ENCODE measurements at places on chromosomes 4 and X.
A peak's percentile ranks its signal among the peaks of the same experiment; 100 is the strongest.

- DNase-seq, result peak; percentile 57
These were observed 8.8 kb downstream of the DDX53 start for GRCh38 chrX:23008431-23009099.

DNA sequence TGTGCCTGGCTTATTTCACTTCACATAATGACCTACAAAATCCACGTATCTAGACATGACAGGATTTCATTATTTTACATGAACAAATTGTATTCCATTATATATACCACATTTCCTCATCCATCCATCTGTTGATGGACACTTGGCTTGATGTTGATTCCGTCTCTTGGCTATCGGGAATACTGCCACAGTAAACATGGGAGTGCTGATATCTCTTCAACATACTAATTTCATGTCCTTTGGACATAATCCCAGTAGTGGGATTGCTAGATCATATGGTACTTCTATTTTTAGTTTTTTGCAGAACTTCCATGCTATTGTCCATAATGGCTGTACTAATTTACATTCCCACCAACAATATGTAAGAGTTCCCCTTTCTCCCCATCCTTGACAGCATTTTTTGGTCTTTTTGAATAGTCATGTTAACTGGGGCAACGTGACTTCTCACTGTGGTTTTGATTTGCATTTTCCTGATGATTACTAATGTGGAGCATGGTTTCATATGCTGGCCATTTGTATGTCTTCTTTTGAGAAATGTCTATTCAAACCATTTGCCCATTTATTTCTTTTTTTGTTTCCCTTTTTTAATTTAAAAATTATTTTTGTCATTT lies 68.9 kb downstream of the HTRA3 start:
- DNase-seq, result no peak

GRCh38 chr4:96112631-96113030 lies 272.7 kb downstream of the PDHA2 start:
- DNase-seq, result no peak

DNA sequence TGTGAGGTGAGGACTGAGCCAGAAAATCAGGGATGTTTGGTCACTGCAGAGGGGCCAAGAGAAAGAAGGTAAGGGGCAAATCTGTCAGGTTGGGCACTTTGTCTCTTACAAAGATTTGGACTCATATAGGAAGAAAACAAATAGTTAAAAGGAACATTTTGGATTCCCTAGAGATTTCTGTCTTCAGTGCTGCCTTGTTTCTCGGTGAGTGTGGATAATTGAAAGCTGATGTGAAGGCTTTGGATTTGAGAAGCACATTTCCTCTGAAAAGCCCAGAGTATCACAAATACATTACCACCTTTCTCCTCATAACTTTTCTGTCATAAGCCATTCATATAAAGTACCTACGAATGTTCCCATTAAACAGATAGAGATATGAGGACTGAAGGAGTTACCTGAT lies 107.5 kb downstream of the ATG4A start:
- no peak for DNase-seq

DNA sequence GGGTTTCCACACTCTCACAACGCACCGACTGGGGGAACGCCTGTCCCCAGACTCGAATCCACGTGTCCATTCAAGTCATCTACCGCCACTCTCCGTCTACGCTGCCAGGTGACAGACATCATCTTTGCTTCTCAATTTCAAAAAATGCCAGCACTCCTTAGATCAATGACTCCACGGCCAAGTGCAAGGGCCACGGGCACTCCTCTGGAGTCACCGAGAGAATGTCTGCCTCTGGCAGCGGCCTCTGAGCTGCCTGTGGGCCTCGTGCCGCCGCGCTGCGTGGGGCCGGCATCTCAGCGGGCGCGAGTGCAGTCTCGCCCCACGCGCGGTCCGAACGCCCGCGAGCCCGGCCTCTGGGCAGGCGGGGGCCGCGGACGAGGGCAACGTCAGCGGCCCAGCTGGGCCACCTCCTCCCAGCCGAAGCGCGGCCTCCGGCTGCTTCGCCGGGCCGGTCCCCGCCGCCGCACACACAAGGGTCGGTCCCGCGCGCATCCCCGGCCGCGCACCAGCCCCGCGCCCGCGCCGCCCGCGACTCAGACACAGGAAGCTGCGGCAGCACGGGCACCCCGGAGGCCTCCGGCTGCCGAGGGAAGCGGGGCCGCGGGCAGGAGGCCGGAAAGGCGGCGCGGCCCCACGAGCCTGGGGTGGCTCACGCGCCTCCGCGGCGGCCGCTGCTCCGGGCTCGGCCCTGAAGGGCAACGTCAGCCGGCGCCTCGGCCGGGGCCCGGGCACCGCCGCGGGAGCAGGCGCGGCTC lies 450 bp downstream of the ACSL1 start:
- no peak for DNase-seq

DNA sequence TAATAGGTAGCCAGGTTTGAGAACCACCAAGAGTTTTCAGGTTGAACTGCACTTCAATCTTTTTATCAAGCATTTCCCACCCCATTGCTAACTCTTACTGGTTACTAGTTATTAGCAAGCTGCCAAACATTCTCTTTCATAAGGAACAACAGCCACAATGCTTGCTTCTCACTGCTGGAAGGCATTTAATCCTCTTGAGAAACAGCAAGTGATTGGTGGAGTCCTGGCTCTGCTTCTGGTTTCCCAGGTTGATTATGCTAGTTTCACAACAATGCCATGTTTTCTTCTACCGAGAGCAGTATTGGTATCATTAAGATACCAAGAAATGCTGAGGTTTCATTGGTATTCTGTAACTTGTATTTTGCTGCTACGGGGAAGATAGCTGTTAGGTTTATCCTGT lies 32.2 kb upstream of the TXLNG start:
- DNase-seq, result peak; percentile 9

- DNase-seq, result no peak
These were observed 161.1 kb downstream of the FBXW7 start for GRCh38 chr4:152374606-152375285.

DNA sequence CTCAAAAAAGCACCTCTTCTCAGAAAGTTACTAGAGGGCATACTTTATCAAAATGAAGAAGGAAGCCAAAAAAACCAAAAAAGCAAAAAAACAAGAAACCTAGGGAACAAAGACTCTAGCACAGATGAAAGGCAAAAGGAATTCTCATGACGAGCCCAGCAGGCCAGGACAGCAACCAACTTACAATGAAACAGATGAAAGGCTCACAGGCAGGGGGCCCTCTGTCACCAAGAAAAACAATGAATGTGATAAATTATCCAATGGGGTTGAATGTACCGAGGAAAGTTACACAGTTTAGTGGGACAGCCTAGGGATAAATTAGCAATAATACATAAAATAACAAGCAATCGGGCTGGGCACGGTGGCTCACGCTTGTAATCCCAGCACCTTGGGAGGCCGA lies 79.0 kb downstream of the GPR82 start:
- DNase-seq, result no peak

DNA sequence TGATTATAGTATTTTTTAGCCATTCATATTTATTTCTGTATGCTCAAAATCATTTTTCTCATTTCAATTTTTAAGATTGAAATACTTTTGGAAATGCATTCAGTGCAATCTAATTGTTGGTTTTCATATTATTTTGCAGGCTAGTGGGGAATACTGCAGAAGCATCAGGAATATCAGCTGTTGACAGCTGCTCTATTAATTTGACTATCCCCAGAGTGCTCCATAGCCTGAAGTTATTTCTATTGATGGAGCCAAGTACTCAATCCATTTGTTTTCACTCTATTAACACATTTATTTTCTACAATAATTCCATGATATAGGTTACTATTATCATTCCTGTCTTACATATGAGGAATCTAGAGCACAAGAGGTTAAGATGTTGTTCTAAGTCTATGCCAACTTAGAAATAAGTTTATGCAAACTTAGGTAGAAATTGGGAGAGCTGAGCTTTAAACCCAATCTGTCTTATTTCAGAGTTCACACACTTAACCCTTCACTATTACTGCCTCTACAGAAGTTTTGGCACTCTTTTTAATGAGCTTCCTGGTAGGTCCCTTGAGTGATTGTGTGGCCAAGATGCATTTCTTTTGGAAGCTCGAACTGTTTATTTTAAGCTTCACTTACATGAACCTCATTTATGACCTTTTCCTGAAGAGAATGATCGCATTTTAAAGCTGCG lies 65.6 kb upstream of the PCDH18 start:
- DNase-seq, result no peak

DNA sequence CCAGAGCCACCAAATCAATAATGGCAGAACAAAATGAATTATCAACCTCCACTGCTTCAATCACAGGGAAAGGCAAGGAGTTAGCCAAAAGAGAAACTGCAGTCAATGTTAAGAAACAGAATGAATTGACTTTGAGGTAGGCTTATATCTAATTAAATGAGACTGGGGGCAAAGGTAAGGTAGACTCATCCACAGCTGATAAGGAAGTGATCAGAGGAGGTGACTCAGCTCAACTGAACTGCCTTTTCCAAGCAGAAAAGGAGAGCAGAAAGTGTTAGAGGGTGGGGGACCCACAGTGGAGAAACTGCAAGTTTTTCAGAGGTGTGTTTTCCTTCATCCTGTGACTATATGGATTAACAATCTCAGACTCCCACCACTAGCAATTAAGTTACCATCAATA lies 345.8 kb upstream of the PPARGC1A start:
- DNase-seq, result no peak

DNA sequence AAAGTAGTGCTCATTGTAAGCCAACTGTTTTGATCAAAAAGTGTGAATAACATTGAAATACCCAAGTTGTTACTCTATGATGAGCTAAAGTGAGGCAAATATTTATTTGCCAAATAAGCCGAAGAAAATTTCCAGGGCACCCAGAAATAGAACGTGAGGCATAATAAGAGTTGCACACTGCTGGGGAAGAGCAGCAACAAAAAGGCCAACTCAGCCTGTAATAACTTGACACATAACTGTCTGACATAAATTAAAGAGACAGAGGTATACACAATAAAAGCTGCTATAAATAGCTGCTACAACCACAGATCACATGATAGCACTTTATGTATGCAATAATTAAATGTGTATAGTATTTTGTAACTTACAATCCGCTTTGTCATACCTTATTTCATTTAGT lies 2.0 kb upstream of the ABCB7 start:
- DNase-seq, result no peak

DNA sequence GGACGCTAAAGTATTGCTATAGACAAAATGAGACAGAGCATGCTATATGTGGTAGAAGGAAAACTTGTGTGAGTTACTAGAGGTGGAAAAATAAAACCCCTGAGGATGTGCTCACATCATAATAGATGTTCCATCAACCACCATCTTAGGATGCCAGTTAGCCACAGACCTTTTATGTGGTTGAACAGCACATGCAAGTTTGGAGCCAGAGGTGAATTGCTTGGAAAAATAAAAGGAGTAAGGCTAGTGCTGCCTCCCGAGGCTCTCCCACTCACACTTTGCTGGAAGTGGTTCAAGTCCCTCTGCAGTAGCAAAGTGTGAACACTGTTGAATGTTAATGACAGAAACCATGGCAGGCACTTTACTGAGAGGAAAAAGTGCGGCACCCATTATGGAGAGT lies 39.4 kb upstream of the PPARGC1A start:
- no peak for DNase-seq

GRCh38 chr4:24243641-24244040 lies 340.7 kb downstream of the DHX15 start:
- no peak for DNase-seq

- peak; percentile 37 for DNase-seq
These were observed 108.3 kb upstream of the CAMK2D start for GRCh38 chr4:113869743-113870375.

DNA sequence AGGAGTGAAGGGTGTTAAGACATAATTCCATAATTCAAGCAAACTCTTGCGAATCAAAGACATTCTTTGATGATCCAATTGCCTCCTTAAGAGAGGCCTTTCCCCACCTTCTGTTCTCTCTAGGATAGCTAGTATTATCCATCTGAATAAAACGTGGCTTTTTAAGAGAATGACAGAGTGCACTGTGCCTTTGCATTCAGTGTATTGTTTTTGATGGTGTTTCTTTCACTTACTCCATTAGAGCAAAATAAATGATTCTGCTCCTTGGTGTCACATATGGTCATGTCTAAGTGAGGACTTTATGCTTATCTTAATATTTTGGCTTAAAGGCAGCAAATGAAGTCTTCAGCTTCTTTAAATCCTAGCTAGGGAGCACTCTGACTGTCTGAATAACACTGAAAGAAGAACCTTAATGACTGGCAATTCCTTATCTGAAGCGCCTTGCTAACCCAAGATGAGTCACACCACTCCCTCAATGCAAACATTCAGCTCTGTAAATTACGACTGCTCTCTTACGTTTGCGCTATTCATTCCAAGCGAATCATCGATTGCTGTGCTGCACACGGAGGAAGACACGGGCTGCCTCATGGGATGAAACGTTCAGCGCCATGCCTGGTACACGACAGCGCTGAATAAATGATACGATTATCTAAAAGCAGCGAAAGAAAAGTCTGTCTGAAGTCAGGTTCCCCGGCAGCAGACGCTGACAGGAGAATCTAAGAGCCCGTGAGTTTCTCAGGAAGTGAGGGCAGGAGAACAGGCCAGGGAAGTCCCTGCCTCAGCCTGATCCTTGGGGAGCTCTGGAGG lies 35.1 kb upstream of the GEMIN8 start:
- DNase-seq, result peak; percentile 4

DNA sequence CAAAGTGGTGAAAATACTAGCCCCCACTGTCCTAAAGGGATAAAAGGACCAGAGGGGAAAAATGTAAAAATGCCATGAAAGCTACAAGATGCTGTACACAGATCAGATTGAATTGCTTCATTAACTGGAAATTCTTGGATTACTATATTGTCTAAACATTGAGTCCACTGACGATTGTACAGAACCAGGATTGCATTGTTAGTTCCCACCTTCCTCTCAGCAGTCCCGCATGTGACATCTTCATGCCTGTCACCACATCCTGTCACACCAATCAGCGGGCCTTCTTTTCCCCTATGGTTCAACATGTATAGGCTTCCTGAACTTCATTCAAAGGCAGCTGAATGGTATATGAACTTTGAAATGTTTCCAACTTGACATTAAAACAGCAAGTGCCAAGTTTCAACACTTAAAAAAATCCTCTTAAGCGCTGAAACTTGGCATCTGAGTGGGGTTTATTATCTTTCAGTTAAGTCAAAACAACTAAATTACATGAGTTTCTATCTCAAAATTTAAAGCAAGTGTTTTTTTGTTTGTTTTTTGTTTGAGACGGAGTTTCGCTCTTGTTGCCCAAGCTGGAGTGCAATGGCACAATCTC lies 24.6 kb downstream of the ZRSR2 start:
- no peak for DNase-seq

DNA sequence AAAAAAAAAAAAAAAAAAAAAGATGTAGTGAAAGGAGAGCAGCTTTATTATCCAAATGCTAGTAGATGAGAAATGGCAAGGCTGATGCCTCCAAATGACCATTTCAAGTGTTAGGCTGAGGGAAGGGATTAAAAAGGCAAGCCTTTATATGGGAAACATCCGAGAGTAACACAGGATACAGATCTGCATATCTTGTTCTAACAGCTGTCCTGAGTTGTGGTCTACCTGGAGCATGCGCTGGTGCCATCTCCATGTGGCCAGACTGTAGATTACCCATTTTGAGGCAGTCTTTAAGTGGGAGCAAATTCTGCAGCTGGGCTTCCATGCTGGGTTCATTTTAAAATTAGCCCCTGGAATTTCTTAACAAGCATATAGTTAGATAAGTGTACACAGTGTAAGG lies 26.0 kb upstream of the ELF2 start:
- no peak for DNase-seq
